ENCODE measurements at places on chromosomes 12 and 14.

DNA sequence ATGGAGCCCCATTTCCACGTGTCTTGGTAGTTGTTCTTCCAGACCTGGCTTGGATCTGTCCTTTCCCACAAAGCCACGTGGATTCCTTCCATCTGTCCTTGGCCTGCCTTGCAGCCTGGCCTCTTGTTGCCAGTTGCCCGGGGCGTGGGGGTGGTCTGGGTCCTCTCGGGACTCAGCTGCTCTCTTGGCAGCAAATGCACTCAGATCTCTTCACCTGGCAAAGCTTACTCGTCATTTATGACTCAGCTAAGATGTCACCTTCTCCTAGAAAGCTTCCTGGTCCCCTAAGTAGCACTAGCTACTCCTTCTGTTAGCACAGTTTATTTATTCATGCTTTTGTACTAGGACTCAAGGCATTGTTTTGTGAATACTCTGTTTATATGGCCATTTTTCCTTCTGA lies 13.6 kb downstream of the PLEKHG3 start:
- peaks cover 40% of the 10 kb centered on the region for H3K4me1 ChIP-seq
- H3K4me3 ChIP-seq, result no peak overlapping the region
- no peak overlapping the region for H3K27ac ChIP-seq

DNA sequence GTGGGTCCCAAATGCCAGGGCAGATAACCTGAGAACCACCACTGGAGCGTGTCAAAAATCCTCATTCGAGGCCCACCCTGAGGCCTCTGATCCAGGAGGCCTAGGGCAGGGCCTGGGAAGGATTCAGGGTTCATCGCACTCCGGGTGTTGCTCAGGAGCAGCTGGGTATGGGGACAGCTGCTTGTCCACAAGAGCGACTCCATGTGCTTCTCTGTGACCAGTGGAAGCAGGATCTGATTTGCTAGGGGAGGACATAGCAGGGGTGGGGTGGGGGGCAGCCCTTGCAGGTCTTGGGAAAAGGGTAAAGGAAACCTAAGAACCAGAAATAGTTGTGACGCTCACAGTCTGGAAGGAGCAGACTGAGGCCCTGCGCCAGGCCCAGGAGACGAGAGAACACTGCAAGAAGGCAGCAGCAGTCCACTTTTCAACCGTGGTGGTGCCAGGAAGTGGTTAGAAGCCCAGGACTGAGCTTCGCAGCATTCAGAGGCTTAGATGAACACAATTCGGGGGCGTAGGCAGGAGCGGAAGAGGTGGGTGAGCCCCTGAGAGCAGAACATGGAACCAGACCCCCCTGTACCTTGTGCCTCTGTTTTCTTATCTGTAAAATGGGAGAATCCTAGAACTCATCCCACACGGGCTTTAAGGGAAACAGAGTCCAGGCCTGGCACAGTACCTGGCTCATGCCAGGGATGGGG lies 33.7 kb downstream of the ITPK1 start:
- no peaks in the 10 kb centered on the region for H3K36me3 ChIP-seq
- no peak overlapping the region for H3K4me3 ChIP-seq
- no peaks in the 10 kb centered on the region for H3K4me1 ChIP-seq
- H3K27ac ChIP-seq, result no peak overlapping the region
- no peak for DNase-seq
- no peaks in the 10 kb centered on the region for H3K27me3 ChIP-seq

GRCh38 chr14:53581504-53581903 lies 375.1 kb downstream of the BMP4 start:
- H3K36me3 ChIP-seq, result no peaks in the 10 kb centered on the region
- no peak overlapping the region for H3K4me3 ChIP-seq
- no peak for DNase-seq
- no peaks in the 10 kb centered on the region for H3K4me1 ChIP-seq
- H3K27ac ChIP-seq, result no peak overlapping the region

- H3K36me3 ChIP-seq, result no peaks in the 10 kb centered on the region
- H3K4me3 ChIP-seq, result no peak overlapping the region
- H3K4me1 ChIP-seq, result no peaks in the 10 kb centered on the region
- H3K27ac ChIP-seq, result no peak overlapping the region
These were observed 35.8 kb downstream of the FBXO34 start for GRCh38 chr14:55306938-55307589.

DNA sequence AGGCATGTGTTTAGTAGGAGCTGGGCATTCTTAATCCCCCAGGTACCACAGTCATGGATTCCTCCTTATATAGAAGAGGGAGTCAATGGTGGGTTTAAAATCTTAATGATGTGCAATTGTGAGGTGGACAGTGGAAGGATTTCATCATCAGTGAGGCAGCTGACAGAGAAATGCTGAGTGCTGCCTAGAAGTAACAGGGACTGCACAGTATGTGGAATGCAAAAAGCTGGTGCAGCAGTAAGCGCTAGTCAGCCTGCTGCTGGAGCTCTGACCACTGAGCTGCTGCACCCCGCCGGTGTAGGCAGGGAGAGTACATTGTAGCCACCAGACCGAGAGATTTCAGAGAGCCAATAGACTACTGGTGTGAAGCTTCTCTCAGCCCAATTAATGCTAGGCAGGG lies 80.5 kb upstream of the DACT1 start:
- H3K36me3 ChIP-seq, result no peaks in the 10 kb centered on the region
- H3K4me3 ChIP-seq, result no peak overlapping the region
- DNase-seq, result no peak
- H3K27ac ChIP-seq, result no peak overlapping the region
- no peaks in the 10 kb centered on the region for H3K27me3 ChIP-seq

DNA sequence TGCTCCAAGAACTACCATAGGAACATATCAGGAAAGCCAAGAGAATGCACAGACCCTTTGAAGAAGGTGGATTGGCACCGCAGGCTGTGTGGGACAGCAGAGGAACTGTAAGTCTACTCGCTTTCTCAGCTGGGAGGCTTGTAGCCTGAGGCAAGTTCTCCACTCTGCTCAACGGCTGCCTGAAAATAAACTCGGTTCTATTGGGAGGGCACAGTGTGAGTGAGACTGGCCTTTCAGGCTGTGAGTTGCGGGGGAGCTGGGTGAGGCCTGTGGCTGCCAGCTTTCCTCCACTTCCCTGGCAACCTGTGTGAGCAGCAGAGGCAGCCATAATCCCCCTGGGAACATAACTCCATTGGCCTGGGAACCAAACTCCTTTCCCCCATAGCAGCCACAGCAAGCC lies 132.1 kb downstream of the ANKS1B start:
- no peak overlapping the region for H3K4me3 ChIP-seq
- H3K36me3 ChIP-seq, result no peaks in the 10 kb centered on the region
- no peaks in the 10 kb centered on the region for H3K4me1 ChIP-seq

- H3K27ac ChIP-seq, result no peak overlapping the region
- no peaks in the 10 kb centered on the region for H3K36me3 ChIP-seq
- H3K4me1 ChIP-seq, result no peaks in the 10 kb centered on the region
- DNase-seq, result no peak
- H3K27me3 ChIP-seq, result no peaks in the 10 kb centered on the region
These were observed 154.9 kb upstream of the AMIGO2 start for GRCh38 chr12:47234576-47235141.

DNA sequence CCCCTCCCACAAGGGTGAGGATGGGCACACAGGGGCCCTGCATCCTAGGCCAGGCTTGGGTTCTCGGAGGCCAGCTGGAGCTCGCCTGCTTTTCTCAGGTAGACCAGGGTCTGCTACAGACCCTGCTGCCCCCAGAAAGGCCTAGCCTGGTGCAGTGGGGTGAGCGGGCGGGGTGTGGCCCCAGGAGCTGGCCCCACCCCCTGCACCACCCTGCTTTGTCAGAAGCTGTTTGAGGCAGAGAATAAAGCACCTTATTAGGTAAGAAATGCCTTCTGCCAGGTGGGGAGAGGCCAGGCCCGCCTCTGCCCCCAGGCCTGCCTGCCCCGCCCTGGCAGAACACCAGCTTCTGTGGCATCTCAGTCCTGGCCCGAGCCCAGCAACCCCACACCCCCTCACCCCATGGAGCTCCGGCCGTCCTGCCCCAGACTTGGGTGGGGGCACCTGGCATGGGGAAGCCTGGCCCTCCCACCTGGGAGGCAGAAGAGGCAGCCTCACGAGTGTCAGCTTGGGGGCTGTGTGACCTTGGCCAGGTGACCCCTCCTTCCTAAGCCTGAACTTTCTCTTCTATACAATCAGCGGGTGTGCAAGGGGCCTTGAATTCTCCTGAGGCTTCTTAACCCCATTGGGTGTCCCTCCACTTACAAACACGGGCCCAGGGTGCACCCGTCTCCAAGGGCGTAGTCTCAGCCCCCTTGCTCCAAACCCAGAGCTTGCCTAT lies 43.2 kb downstream of the KRT80 start:
- H3K27me3 ChIP-seq, result no peaks in the 10 kb centered on the region
- H3K36me3 ChIP-seq, result no peaks in the 10 kb centered on the region
- H3K4me3 ChIP-seq, result no peak overlapping the region
- H3K4me1 ChIP-seq, result no peaks in the 10 kb centered on the region

GRCh38 chr12:80313209-80313608 lies 130.8 kb upstream of the PTPRQ start:
- no peak overlapping the region for H3K27ac ChIP-seq
- H3K4me3 ChIP-seq, result no peak overlapping the region
- H3K4me1 ChIP-seq, result no peaks in the 10 kb centered on the region

GRCh38 chr14:31968107-31968810 lies 108.8 kb upstream of the ARHGAP5 start:
- H3K27me3 ChIP-seq, result no peaks in the 10 kb centered on the region
- H3K4me3 ChIP-seq, result no peak overlapping the region

GRCh38 chr12:91818227-91819131 lies 327.2 kb downstream of the BTG1 start:
- H3K4me1 ChIP-seq, result no peaks in the 10 kb centered on the region
- no peaks in the 10 kb centered on the region for H3K27me3 ChIP-seq
- peak overlapping the region; percentile 69 for H3K27ac ChIP-seq
- no peak overlapping the region for H3K4me3 ChIP-seq

- H3K27me3 ChIP-seq, result no peaks in the 10 kb centered on the region
- DNase-seq, result peak; percentile 81
- peaks cover 5% of the 10 kb centered on the region for H3K4me1 ChIP-seq
- H3K36me3 ChIP-seq, result no peaks in the 10 kb centered on the region
These were observed 3.6 kb downstream of the TNFAIP2 start for GRCh38 chr14:103126873-103127304.

GRCh38 chr12:123475246-123475703 lies 17.3 kb downstream of the SNRNP35 start:
- H3K27me3 ChIP-seq, result no peaks in the 10 kb centered on the region
- H3K36me3 ChIP-seq, result no peaks in the 10 kb centered on the region
- H3K4me3 ChIP-seq, result no peak overlapping the region
- no peak overlapping the region for H3K27ac ChIP-seq
- H3K4me1 ChIP-seq, result peaks cover 11% of the 10 kb centered on the region

DNA sequence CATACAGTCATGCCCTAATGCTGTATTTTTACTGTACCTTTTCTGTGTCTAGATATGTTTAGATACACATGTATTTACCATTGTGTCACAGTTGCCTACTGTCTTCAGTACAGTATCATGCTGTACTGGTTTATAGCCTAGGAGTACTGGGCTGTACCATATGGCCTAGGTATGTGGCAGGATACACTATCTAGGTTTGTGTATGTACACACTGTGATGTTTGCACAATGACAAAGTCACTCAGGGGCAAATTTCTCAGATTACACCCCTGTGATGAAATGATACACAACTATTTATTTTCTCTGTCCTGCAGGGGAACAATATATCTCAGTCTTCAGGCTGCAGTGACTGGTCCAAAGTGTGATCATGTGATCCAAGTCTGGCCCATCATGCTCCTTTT lies 1076.1 kb downstream of the VRK1 start:
- H3K27ac ChIP-seq, result no peak overlapping the region
- no peaks in the 10 kb centered on the region for H3K4me1 ChIP-seq
- no peak for DNase-seq
- H3K36me3 ChIP-seq, result no peaks in the 10 kb centered on the region
- no peak overlapping the region for H3K4me3 ChIP-seq

- no peak overlapping the region for H3K4me3 ChIP-seq
- no peak overlapping the region for H3K27ac ChIP-seq
- DNase-seq, result no peak
These were observed 16.7 kb downstream of the KMT2D start for GRCh38 chr12:49043856-49044258.

DNA sequence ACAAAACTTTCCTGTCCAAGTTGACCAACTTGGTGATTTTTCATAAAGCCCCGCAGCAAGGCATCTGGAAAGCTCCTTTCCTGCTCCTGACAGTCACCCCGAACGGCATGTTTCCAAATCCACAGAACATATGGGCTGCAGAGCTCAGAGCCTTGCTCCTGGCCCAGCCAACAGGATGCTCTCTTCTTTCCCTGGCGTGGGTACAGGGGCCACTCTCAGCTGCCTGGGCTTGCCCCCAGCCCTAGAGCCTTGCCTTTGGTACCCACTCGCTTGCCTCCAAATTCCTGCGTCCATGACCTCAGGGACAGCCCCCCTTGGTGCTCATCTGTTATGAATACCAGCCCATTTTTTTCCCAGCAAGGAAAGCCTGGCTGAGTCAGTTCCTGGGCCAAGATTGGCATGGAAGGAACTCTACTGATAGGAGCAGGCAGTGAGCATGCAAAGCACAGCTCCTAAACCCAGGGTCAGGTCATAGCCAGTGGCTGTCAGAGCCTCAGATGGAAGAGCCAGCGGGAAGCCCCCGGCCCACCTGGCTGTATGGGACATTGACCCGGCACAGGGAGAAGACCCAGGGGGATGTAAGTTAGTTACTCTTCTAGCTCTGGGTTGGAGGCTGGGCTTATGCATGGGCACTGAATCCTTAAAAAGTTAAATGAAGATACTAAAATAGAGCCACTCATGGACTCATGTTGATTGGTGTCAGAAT lies 105.3 kb upstream of the RTL1 start:
- no peaks in the 10 kb centered on the region for H3K4me1 ChIP-seq
- no peaks in the 10 kb centered on the region for H3K36me3 ChIP-seq
- no peaks in the 10 kb centered on the region for H3K27me3 ChIP-seq

DNA sequence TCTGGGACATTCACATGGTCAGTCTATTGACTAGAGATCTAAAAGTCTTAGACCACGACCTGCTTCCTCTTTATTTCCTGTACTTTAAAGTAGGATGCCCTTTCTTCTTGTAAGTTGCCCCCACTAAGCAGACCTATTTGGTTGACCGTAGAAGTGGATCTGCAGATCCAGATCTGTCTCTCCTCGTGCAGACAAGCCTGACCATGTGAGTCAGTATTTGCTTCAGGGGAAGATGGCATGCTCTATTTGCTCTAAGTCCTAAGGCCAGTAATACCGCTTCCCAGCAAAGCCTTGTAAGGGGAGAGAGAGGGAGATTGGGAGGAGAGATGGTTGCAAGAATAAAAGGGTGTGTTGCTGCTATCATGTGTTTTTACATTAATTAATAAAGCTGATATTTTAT lies 46.8 kb downstream of the KCNC2 start:
- no peak overlapping the region for H3K4me3 ChIP-seq
- H3K36me3 ChIP-seq, result no peaks in the 10 kb centered on the region
- DNase-seq, result no peak
- no peak overlapping the region for H3K27ac ChIP-seq
- no peaks in the 10 kb centered on the region for H3K4me1 ChIP-seq

DNA sequence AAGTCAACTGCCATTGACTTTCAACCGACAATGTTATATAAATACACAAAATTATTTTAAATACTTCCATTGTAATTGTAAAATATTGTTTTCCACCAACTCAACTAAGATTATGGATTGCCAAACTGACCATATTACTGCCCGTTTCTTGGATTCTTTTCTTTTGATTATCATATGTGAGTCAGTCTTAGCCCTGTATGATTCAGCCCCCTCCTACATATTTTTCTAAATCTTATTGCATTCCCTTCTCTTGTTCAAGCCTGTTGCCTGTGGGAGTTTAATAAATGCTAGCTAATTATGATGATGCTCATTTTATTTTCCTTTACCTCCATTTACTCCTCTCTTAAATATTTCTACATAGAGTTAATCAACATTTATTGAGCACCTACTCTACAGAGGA lies 6.8 kb downstream of the RASSF9 start:
- no peak overlapping the region for H3K27ac ChIP-seq
- no peaks in the 10 kb centered on the region for H3K4me1 ChIP-seq
- DNase-seq, result no peak
- no peaks in the 10 kb centered on the region for H3K36me3 ChIP-seq
- H3K4me3 ChIP-seq, result no peak overlapping the region
- H3K27me3 ChIP-seq, result no peaks in the 10 kb centered on the region

All from right lobe of liver (tissue), 6 donors.